Right cardiac atrium (tissue), 5 donors: ENCODE measurements at places on chromosomes 1 and 21. TPM values are rescaled to one million over a fixed set of nuclear protein-coding genes. Genes with fewer than 3 reads are reported as not detected.

GRCh38 chr1:2801535-2802291 is at the start of gene TTC34:
TTC34 (minus strand) TSS chr1:2801693; CDS start chr1:2800827, 866 bp downstream.
- peak; percentile 52 for DNase-seq

DNA sequence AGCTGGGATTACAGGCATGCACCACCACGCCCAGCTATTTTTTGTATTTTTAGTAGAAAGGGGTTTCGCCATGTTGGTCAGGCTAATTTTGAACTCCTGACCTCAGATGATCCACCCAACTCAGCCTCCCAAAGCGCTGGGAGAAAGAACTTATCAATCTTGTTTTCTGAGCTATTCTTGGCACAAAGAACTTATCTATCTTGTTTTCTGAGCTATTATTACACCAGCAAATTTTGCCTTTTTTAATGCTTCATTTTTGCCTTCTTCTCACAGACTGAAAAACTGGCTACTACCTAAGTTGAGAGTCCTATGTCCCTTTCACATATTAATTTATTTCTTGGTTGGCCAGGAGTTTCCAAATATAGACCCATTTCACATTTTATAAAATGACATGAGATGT is 9.3 kb downstream of the SLC16A1 start:
- no peak for DNase-seq

DNA sequence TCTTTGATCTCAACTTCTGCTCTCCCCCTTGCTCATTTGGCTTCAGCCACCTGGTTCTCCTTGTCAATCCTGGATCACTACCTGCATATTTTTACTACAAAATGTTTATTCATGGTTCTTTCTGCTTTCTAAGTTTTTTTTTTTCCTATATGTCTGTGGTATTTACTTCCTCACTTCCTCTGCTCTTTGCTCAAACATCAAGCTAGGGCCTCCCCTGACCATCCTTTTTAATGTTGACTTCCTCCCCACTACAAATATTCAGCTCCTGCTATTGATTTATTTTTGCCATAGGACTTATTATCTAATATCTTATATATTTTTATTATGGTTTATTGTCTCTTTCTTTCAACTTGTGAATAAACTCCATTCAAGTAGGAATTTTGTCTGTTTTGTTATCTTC is 14.1 kb upstream of the SLC19A2 start:
- DNase-seq: no peak

DNA sequence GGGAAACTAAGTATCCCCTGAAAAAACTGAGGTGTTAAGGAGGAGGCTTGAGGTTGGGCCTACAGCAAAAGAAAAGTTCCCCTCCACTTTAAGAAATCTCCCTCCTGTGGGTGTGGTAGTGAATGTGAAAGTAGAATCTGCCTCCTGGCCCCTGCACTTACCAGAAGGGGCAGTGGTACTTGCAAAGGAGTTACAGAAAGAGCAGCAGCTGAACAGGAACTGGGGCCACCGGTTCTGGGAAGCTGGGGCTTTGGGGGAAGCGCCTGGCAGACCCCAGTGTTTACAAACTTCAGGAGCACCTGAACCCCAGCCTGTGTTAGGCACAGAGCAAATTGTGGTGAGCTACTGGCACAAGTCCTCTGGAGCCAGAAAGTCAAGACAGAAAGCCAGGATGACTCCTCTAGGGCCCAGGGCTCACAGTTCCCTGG is 250.2 kb upstream of the FGGY start:
- DNase-seq: no peak

- no peak for DNase-seq
Measured at GRCh38 chr1:15123925-15124324, 29.6 kb upstream of the TMEM51 start.

The FBXO44 gene
- 18.5 TPM for total RNA-seq

GRCh38 chr1:196535727-196536126 is 72.5 kb downstream of the KCNT2 start:
- DNase-seq: no peak

The FCAMR gene
- not detected for total RNA-seq

DNA sequence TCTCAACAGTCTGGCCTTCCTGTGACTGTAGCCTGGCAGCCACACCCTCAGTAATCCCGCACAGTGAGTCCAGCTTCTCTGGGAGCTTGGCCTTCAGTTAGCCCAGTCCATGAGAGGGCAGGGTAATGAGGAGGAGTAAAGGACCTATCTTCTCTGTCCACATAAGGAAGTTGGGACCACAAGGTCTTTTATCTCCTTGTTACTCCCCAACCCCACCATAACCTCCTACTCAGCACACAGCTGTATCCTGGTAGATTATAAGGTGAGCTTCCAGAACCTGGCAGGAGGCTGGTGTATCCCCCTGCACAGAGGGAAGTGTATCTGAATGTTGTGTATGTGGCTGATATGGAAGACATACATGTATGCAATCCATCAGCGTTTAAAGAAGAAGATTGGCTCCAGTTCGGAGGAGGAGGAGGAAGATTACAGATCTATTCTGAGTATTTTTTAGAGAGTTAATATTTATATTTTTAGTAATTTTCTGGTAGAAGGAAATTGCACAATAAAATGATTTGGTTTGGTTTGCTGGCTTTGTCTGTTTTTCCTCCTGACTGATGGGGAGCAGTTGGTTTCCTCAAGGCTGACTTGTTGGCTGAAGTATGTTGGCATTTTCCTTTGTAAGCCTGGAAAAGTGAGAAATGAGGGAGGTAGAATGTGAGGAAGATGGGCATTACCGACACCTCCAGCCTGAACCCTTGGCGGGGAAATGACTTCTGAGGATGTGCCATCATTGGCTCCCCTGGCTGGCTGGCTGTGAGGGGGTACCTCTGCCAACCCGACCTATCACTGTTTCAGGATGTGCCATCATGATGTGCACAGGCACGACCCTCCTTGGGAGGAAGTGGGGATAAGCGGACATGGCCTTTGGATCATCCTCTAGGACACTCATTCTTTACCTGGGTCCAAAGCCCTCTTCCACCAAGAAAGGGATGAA is 5.0 kb downstream of the C1orf226 start:
- DNase-seq: no peak

GRCh38 chr1:201828217-201828819 is 639 bp upstream of the IPO9 start:
- no peak for DNase-seq

- DNase-seq: peak; percentile 43
Measured at GRCh38 chr1:2084306-2084705, 34.1 kb downstream of the PRKCZ start.

The NBPF1 gene
- total RNA-seq: 8.9 TPM

DNA sequence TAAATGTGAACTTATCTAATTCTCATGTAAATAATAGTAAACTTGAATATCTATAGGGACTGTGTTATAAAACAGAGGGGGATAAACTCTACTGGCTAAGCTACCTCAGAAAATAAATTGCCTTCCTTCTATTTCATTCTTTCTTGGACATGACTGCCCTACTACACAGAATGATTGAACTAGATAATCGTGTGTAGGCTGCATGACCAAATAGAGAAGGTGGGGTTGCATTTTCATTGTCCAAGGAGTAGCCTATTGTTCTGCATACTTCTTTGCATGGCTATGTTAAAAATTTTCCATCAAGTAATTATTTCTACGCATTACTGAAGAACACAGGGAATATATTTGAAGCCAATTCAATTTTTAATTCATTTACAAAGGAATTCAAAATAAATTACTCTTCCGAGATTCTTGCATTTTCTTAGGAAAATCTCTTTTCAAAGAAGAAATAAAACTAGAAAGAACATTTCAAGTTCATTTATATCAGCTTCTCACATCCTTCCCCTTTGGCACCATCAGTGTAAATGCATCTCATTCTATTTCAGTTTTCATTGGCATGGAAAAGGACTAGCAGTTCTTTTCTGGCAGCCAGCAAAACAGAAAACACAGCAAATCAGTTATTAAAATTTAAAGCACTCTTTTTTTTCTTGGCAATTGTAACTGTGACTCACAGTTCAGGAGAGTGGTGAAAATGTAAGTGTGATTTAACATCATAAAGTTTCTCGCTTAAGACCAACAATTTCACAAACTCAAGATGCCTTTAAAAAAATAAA is 714.7 kb downstream of the NCAM2 start:
- no peak for DNase-seq

GRCh38 chr1:147808025-147808424 is 47.6 kb upstream of the GJA5 start:
- DNase-seq: no peak

- no peak for DNase-seq
Measured at GRCh38 chr1:30735124-30735523, 11.7 kb upstream of the MATN1 start.

DNA sequence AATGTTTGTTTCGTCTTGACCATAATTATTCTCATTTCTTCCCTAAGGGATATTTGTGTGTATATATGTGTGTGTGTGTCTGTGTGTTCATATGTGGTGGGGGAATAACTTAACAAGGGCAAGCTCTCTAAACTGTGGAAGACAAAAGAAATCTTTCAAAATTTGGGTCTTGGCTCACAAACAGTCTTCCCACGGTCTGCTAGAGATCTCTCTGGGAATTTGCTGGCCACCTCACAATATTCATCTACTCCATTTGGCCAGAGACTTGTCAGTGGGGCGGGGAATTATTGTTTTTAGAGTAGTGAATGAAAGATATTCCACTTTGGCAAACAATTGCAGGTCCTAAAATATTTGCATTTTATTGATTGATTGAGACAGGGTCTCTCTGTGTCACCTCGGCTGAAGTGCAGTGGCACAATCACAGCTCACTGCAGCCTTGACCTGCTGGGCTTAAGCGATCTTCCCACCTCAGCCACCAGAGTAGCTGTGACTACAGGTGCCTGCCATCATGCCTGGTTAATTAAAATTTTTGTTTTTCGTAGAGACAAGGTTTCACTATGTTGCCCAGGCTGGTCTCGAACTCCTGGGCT is 8.0 kb upstream of the EIF2B3 start:
- no peak for DNase-seq

DNA sequence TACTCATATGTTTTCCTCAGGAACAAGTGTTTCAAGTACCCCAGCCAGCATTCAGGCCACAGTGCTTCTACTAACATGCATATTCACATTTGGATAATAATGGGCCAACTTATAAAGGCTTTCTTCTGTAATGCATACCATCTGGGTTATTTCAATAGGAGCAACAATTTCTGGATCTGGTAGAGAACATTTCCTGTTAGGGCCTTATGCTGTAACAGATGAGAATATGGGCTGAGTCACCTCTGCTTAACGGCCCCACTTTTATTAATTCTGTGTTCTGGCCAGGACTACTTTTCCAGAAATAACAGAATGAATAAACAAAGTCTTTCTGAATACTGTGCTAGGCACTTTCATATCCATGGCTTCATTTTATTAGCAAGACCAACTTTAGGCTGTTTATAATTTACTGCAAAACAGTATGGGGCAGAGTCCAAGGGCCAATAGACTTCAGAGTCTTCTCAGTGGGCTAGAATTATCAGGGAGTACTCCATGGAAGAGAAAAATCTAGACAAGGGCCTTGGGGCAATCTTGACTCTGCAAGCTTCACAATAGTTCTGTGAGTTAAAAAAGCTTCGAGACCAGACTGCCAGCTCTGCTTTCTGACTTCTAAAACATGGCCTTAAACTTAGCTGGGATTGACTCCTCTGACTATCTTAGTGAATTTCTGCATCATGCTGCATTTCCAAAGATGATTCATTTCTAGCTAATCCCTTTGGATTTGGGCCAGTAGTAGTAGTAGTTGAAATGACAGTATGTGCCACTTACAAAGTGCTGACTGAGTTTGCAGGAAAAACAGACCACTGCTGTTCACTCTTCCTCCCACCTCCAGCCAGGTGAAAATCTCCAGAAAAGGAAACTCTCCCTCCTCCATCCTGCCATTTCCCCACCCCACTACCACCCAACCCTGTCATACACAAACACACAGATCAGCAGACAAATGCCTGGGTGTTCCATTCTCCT is 8.2 kb upstream of the SSX2IP start:
- DNase-seq: no peak

GRCh38 chr1:20949871-20950590 is 162.9 kb upstream of the HP1BP3 start:
- DNase-seq: no peak

DNA sequence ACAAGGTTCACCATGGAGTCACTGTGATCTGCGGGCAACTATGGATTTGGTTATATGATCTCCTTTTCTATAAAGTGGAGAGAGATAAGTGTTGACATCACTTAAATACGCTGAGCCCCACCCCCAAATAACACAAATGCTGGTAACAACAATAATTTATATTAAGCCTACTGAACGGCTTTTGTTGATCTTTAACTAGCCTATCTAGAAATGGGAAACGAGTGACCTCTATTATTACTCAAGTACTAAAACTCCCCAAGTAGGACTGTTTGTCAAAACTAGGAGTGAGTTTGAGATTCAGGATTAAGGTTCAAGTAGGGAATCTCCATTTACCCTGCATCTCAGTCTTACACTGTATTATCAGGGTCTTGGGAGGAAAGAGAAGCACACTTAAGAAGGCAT is 52.2 kb downstream of the MAP3K7CL start:
- DNase-seq: no peak

DNA sequence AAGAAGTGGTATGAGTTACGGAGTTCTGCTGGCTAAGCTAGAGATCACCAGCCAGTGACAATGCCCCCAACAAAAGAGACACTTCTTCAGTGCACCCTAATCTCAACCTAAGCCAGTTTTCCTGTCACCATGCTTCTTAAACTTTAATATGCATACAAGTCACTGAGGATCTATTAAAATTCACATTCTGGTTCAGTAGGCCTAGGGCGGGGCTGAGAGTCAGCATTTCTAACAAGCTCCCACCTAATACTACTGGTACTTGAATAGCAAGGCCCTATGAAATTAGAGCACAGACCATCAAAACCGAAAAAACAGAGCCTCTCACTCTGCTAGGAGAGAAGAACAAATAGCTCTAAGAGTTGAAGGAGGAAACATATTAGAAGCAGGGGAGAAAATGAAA is 7.9 kb downstream of the PSMB4 start:
- DNase-seq: no peak

GRCh38 chr1:160789051-160789701 is 6.8 kb upstream of the LY9 start:
- DNase-seq: no peak

GRCh38 chr1:163172596-163172995 is 30.1 kb downstream of the RGS5 start:
- no peak for DNase-seq

- DNase-seq: no peak
Measured at GRCh38 chr1:15938628-15939161, 37.2 kb downstream of the ZBTB17 start.

The SPATA21 gene
- total RNA-seq: not detected

DNA sequence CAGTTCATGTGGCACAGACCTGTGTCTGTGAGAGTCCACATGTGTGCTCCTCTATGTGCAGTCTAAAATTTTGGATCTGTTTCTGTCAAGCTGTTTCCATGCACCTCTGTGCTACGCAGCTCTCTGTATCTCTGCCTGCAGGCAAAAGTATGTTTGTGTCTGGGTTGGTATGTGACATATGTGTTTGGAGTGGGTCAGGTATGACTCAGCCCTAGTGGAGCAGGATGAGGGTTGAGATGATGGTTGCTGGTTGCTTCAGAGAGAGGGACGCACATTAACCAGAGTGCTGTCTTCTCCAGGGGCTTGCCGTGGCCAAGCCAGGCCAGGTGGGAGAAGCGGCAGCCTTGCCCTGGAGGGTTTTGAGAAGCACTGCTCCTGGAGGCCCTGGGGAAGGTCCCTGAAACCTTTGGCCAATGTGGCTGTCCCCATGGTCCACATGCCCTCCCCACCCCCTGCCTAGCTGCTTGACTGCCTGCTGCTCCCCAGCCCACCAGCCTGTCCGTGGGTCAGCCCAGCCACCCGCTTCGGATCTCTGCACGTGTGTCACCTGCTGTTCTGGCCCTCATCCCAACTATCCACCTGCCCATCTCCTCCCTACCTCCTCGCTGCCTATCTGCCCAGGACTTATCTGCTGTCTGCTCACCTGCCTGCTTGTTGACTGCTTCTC is 4.1 kb upstream of the EVA1B start:
- no peak for DNase-seq
